ENCODE measurements at places on chromosomes 13 and 19. TPM values are rescaled to one million over a fixed set of nuclear protein-coding genes. Genes with fewer than 3 reads are reported as not detected.

Gene HOMER3
- 25.2 TPM for polyA plus RNA-seq

Gene ZNF350
- 18.9 TPM for polyA plus RNA-seq

Gene GGACT
- 5.8 TPM for polyA plus RNA-seq

Gene SMIM24
- polyA plus RNA-seq, result not detected

Gene SIGLEC10
- polyA plus RNA-seq, result 83.2 TPM

Measured in IgD-negative memory B cell (primary cell).